Foreskin keratinocyte (primary cell): ENCODE measurements at places on chromosomes 12 and 14. TPM values are rescaled to one million over a fixed set of nuclear protein-coding genes. Genes with fewer than 3 reads are reported as not detected.

The ASCL1 gene
- total RNA-seq, result not detected in 2 replicates

The CHGA gene
- total RNA-seq, result not detected in 2 replicates

The KRT81 gene
- total RNA-seq, result not detected in 2 replicates

The KRT74 gene
- total RNA-seq, result not detected in 2 replicates

The RNASE3 gene
- total RNA-seq, result not detected in 2 replicates
